Stimulated activated CD4-positive, alpha-beta T cell treated with anti-CD3 and anti-CD28 coated beads, Interleukin-2, amount 100 ng/mL, for 24 hours (primary cell): ENCODE measurements at places on chromosomes 16 and 17.

DNA sequence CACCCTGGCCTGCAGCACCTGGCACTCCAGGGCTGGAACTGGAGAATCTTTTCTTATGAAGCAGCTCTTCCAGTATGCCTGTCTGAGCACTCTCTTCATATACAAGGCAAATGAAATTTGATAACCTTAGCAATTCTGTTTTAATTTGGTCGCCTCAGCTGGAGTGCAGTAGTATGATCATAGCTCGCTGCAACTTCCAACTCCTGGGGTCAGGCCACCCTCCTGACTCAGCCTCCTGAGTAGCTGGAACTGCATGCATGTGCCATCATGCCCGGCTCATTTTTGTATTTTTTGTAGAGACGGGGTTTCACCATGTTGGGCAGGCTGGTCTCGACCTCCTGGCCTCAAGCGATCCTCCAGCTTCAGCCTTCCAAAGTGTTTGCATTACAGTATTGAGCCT lies 140.8 kb upstream of the CHMP6 start:
- no peak for DNase-seq

DNA sequence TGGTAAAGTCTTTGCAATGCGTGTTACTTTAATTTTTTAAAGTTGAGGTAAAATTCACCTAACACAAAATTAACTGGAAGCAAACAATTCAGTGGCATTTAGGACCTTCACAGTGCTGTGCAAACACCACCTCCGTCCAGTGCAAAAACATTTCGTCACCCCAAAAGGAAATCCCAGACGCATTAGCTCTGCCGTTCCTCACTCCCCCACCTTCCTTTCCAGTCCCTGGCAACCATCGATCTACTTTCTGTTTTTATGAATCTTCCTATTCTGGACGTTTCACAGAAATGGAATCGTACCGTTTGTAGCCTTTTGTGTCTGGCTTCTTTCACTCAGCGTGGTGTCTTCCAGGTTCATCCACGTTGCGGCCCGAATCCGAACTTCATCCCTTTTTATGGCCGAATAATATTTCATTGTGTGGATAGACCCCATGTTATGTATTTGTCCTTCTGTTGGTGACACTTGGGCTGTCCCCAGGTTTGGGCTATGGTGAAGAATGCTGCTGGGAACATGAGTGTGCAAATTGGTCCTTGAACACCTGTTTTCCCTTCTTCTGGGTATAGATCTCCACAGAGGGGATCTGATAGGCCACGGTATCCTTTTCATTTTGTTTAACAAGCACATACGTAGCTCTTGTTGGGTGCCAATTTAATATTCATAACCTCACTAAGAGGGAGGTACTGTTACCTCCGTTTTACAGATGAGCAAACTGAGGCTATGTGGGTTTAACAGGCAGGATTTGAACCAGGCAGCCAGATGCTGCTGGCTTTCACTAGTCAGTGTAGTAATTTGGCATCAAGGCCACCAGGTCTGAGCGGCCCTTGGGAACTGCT lies 232.0 kb upstream of the GSE1 start:
- DNase-seq = no peak

- no peak for DNase-seq
Measured at GRCh38 chr17:76951375-76951905, 83.2 kb downstream of the MGAT5B start.

GRCh38 chr16:11272921-11273720 lies at the start of gene PRM3:
TSS of gene PRM3 (minus strand) at chr16:11273629. CDS start at chr16:11273595, 34 bp downstream.
- DNase-seq = no peak

GRCh38 chr17:56451629-56452028 lies 141.9 kb upstream of the NOG start:
- no peak for DNase-seq

- no peak for DNase-seq
Measured at GRCh38 chr17:42891539-42892152, 9.0 kb upstream of the G6PC1 start.

DNA sequence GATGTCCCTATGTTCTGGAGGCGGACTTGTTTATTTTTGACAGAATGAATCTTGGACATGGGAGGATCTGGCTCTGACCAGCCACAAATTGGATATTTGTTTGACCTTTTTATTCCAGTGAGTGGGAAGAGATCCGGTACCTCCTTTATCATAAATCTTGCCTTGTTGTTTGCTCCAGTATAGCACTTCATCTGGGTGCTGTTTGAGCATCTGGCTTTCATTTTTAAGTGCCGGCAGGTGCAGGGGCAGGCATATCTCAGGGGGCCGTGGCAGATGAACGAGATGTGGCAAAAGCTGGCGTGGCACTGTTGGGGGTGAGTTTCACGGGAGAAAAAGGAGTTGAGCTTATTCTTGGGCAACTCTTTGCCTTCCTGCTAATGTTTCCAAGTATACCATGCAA lies 37.8 kb downstream of the MSI2 start:
- DNase-seq = no peak

- DNase-seq = no peak
Measured at GRCh38 chr16:19507867-19508266, 14.0 kb downstream of the GDE1 start.

DNA sequence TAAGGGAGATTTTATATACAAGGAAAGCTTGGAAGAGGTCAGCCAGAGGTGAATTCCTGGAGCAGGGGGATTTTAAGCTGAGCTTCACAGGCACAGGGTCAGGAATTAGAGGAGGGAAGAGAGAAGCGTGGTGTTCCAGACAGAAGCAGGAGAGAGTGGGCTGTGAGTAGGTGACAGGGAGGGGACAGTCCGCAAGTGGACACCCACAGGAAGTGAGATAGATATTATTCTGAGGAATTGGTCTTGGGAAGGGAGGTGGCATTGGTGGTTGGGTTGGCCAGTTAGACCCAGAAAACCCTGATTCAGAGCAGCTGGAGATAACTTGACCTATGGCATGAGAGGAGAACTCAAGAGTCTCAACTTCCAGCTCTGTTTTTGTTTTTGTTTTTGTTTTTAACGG lies 14.7 kb downstream of the PHB1 start:
- no peak for DNase-seq

DNA sequence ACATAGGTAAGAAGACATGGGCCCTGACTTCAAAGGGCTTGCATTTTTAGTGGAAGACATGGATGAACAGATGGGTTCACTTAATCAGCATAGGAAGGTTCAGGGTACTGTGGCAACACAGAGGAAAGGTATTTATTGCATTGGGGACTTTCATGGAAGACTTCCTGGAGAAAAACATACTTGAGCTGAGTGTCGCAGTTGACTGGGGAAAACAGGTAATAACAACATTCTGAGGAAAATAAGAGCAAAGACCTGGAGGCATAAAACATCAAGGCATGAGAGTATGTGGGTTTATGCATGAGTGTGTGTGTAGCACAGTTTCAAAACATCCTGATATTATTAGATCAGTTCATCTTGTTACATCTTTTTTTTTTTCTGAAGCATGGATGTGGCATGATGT lies 82.7 kb downstream of the MAP2K6 start:
- DNase-seq = no peak

DNA sequence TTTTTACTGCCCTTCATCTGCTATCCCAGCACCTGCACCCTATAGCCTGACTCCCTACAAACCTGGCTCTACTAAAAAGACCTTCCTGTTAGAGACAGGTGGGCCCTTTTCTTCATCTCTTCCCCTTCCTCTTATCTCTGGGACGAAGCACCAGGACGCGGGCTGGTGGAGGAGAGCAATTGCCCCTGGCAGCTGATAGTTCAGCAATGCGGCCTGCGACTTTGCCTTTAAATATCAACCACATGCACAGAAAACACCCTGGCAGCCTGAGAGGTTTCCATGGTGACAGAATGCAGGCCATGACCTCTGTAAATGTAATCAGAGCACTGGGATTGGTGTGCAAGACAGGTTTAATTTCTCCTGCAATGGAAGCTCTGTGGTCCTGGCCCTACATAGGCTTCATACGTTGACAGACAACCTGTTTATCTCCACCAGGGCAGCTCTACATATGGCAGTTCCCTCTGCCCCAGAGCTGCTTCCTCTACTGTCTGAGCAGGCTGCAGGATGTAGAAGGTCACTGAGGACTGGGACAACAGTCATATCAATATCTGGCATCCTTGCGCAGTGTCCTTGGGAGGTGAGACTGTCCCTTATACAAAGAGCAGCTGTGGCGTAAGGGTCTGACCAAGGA lies 10.0 kb upstream of the SKAP1 start:
- peak; percentile 44 for DNase-seq

DNA sequence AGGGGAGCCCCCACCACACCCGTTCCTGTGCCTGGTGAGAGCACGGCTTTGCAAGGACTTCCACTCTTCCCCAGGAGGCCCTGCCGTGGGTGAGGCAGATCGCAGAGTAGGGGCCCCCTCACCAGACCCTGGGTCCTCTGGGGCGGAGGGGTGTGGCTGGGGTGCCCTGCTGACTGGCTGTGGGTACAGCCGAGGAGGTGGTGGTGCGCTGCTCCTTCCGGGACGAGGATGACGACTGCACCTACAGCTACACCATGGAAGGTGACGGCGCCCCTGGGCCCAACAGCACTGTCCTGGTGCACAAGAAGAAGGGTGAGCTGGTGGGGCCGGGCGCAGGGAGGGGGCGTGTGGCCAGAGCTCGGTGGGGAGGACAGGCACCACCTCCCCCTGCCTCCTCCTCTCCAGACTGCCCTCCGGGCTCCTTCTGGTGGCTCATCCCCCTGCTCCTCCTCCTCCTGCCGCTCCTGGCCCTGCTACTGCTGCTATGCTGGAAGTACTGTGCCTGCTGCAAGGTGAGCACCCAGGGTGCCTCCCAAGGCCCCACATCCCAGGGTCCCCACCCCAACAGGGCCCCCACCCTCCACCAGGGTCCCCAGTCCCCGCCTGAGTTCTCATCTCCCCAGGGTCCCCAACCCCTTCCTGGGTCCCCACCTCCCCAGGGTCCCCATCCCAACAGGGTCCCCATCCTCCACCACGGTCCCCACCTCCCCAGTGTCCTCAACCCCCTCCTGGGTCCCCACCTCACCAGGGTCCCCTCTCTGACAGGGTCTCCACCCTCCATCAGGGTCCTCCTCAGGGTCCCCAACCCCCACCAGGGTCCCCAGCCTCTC lies 16.1 kb downstream of the ITGB4 start:
- no peak for DNase-seq

DNA sequence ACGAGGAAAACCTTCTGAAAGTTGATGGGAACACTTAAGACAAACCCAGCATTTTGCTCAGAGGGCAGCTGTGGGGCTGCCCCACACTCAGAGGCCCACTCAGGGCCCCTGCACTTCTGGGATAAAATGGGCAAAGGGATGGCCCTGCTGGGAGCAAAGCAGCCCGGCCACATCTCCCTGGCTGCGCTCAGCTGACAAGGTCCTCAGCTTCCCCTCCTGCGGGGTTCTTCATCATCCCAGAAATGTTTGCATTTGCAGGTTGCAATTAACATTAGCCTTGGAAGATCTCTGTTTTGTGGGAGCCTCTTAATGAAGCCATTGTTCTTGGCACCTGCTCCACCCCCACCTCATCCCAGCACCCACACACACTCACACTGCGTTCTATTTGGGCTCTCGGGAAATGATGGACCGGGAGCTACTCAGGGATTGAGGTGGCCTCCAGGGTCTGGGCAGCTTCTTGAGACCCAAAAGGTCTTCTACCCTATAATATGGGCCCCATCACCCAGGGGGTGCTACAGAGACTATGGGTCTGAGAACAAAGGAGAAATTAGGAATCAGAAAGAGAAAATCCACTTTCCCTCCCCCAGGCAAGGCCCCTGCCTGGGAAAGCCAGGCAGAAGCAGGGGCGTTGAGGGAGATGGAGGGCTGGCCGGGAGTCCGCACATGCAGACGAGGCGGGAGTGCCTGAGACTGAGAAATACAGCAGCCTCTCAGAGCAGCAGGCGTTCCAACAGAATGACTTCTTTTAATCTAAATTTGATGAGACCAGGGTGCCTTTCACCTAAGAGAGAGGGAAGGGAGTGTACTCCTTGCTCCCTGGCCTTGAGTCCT lies 53.7 kb upstream of the RPL38 start:
- DNase-seq = no peak

DNA sequence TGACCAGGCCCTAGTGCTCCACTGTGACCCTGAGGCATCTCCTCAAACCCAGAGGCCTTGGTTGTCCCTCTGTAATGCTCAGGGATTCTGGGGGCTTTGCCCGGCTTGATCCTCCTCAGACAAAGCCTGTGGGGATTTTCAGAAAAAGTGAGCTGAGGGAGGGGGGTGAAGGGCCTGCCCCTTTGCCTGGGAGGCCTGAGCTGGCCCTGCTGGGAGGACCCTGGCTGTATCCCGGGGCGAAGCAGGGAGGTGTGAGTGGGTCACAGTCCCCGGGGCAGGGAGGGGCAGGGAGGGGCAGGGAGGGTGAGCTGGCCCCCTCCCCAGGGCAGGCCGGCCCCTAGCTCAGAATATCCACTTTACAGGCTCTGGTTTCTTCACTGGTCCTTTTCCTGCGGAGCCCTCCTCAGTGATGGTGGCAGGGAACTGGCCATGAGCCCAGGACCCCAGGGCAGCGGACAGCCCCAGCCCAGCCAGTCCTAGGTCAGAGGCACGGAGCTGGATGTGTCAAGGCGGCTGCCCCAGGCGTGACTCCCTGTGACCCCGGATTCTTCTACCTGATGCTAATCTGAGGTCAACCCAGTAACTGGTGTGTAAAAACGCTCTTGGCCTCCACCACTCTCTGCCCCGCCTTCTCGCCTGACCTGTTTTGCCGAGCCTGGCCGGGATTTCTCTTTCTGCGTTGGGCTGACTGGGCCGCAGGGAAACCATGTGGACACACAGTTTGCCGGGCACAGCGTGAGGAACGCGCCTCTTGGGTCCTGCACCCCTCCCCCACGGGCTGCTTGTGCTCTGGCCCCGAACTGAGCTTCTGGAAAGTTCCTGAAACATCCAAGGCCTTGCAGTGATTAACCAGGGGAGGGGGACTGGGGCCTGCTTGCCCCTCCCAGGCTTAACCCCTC lies 5.8 kb upstream of the FASN start:
- DNase-seq = no peak

DNA sequence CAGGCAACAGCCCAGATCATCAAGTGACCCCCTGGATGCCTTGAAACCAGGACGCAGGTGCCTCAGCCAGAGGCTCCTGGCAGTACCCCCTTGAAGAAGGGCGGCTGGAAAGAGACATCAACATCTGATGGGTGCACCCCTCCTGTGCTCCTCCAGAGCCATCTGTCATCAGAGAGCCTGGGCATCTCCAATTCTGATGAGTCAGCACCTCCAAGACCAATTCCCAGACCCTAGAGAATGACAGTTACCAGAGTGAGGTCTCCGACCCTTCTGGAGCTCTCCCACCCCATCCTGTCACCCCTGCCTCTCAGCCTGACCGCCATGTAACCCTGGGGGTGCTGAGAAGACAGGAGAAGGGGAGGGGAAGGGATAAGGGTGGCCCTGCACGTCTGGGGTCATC lies 433.7 kb downstream of the SOX9 start:
- no peak for DNase-seq

DNA sequence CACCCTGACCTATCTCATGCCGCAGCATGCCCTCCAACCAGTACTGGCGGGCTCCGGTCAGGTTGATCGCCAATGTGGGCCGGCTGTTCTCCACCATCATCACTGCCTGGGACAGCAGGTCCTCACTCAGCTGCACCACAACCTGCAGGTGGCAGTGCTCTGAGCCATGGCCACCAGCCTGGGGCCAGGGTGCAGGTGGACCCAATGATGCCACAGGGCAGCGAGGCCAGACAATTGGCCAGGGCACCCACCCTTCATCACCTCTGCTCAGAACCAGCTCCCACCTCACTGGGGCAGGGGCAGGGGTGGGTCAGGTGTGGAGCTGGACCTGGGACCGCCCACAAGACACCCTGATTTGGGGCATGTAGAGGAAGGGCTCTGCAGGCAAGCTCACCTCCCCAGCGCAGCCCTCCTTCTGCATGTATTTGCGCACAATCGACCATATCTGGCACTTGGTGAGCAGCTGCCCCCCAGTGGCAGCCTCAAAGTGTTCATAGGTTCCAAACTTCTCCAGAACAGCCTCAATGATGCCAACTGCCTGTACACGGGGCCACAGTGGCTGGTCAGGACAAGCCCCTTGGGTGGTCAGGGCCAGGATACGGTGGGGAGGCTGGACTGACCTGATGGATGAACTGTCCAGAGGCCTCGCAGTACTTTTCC lies 4.2 kb downstream of the MATCAP1 start:
- DNase-seq = no peak
